ENCODE measurements at places on chromosomes 2 and 18.
A peak's percentile ranks its signal among the peaks of the same experiment; 100 is the strongest.

DNA sequence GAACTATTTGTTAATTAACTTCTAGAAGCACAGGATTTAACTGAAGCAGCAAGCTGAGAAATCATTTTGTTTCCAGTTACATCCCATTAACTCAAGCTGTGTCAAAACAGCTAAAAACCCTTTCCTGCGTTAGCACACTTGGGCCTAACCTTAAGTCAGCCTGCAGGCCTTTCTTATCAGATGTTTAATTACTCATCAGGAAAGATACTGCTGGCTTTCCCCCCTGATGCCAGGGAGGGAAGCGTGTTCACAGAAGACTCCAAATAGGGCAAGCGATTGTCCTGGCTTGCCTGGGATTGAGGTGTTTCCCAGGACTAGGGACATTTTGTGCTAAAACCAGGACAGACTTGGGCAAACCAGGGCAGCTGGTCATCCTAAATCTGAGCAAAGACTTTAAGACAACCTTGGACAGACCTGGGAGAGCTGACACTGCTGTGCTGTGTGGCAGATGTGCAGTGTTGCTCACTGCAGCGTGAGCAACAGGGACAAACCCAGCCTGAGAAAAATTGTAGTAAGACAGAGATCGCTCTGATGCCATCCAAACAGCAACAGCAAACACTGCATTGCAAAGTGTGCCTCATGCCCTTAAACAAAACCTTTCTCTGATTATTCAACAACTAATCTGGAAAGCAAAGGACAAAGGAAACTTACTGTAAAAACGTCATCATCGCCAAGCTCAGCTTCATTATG, 100.9 kb downstream of the SPRED2 start:
- no peak for DNase-seq

- DNase-seq, result peak; percentile 24
Measured at GRCh38 chr2:136932700-136933099, 167.4 kb downstream of the THSD7B start.

DNA sequence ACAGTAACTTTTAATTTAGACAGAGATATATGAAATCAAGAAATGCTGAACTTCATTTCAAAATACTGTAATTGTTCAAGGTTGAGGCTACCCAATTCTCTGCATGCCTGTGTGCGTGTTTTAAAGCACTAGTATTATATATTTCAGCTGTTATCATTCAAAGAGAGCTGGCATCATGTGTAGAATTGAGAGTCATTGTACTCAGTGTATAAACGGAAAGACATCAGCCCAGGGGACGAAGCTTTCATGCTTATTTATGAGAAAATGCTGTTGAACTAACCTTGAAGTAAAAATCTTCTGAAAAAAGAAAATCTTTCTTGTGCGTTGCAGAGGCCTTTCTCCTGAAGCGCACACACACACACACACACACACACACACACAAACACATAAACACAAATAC, 48.4 kb downstream of the MYCN start:
- DNase-seq, result no peak

DNA sequence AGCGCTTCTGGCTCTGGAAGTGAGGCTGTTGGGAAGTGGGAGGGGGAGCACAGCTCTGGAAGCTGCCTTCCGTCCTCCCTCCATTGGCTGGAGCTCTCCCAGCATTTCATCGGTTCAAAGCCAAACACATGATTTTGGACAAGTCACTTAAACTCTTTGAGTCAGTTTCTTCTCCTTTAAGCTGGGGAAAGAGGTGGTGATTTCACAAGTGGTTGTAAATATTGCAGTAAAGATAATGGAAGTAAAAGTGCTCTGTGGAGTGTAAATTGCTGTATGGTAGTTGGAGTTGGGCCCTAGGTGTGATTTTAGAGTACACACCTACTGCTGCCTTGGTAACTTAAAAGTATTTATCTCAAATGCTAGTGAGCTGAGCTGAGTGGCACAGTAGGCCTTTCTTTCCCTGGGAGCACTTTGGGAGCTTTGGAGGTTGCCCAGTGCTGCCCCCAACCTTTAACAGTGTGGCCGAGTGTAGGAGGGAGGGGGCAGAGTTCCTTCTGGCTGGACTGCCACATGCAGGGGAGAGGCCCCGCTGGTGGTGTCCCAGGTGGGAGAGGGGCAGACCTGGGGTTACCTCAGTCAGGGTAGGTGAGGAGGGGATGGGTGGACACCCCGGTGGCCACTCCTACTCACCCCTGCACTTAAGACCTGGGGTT, 54.7 kb downstream of the ASAP2 start:
- no peak for DNase-seq

GRCh38 chr2:28155627-28156026, 237.0 kb upstream of the FOSL2 start:
- DNase-seq, result peak; percentile 47

- DNase-seq, result no peak
Measured at GRCh38 chr2:156792242-156792840, 356.2 kb downstream of the GPD2 start.

DNA sequence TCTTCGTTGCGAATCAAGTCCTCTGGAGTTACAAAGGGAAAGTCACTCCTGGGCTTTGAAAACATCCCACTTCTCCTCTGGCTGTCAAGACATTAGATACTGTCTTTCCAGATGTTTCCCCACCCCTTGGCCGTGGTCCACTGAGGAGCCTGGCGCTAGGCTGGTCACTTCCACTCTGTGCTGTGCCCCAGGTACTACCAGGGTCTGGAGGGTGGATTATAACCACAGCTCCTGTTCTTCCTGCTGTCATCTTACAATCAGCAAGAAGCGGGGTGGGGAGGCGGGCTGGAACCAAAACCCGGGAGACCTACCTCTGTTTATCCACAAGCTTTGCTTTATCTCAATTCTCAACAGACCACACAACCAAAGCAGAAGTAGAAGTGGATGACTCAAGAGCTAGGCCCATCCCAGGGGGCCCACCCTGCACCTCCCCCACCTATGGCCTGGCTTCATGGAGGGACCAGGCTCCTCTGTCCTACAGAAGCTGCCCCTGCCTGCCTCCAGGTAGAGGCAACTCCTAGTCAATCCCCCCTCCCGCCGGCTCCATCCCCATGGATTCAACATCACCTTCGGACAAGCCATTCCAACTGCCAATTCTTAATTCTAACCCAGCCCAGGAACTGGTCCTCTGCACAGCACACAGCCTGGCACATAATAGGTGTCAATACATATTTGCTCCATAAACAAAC, 17.8 kb downstream of the SMAD7 start:
- DNase-seq, result peak; percentile 66

GRCh38 chr18:76985156-76985950, 147.2 kb downstream of the MBP start:
- no peak for DNase-seq

GRCh38 chr18:60358516-60358915, 14.1 kb downstream of the MC4R start:
- DNase-seq, result peak; percentile 7

- no peak for DNase-seq
Measured at GRCh38 chr2:177010146-177010545, 202.4 kb upstream of the HNRNPA3 start.

GRCh38 chr2:23447405-23447804, 62.4 kb downstream of the KLHL29 start:
- no peak for DNase-seq

GRCh38 chr2:8462899-8463648, 218.8 kb upstream of the ID2 start:
- no peak for DNase-seq

GRCh38 chr2:11330457-11331142, 13.8 kb downstream of the ROCK2 start:
- no peak for DNase-seq

- DNase-seq, result no peak
Measured at GRCh38 chr18:37249895-37250618, 315.5 kb downstream of the CELF4 start.

DNA sequence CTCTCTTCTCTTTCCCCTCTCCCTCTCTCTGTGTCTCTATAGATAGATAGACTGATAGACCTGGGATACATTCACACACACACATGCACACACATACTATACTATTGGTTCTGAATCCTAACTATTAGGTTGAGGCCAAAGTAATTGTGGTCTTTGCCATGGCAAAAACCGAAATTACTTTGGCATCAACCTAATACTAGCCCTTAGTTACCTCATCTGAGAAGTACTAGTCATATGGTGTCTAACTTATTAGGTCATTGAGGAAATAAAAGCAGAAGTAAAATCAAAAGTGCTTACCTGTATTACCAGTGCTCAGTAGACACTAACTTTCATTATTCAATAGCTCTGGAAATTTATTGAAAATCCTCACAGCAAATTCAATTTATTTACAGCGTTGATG, 451.5 kb downstream of the EPHA4 start:
- DNase-seq, result no peak

Measured in RCC 7860 (cell line).